ENCODE measurements at places on chromosomes 6 and 20. TPM values are rescaled to one million over a fixed set of nuclear protein-coding genes. Genes with fewer than 3 reads are reported as not detected.

- DNase-seq: no peak
Observed at GRCh38 chr6:160435935-160436334, 87.8 kb downstream of the SLC22A3 start.

- DNase-seq: no peak
Observed at GRCh38 chr6:107707346-107708275, 116.5 kb downstream of the SCML4 start.

DNA sequence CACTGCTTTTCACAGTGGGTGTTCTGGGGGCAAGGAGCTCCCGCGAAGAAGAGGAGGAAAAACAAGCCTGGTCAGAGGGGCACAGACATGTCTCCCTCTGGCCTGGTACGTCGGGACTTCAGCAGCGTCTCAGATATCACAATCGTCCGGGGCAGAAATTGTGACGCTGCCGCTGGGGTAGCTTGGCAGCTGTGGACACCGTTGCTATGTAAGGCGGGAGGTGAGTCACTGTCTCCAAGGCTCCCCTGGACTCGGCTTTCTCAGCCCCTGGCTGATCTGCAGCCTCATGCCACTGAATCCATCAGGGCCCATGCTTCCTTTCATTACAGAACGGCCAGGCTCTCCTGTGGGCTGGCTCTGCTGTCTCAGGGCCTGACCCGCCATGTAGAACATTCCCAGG, 98.7 kb downstream of the SULF2 start:
- no peak for DNase-seq

DNA sequence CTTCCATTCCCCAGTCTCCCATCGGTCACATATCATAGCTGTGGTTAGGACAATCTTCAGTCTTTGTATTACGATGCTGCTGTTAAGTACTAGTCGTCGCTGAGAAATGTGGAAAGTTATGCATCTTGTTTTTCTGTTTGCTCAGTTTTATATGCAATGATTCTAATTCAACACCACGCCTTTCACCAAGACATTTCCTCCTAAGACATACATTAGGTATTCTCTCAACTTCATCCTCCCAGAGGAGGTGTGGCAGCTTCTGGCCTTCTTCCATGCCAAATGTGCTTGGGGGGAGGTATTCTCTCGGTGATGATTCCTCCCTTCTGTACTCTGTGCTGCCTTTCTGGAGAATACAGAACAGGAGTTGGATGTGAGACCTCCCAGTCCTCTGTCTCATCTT, 66.1 kb downstream of the B4GALT5 start:
- DNase-seq: no peak

DNA sequence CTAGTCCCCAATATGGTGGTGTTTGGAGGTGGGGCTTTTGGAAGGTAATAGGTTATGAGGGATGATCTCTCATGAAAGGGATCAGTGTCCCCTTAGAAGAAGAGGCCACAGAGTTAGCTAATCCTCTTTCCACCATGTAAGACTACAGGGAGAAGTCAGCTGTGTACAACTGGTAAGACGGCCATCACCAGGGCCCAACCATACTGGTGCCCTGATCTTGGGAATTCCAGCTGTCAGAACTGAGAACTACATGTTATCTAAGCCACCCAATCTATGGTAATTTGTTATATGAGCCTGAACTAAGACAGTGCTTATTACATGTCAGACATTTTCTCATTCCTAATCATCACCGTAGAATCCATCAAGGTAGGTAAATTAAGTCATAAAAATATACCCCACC, 77.7 kb upstream of the ZNF217 start:
- DNase-seq: no peak

GRCh38 chr20:20411402-20411801, 43.5 kb downstream of the INSM1 start:
- DNase-seq: no peak

GRCh38 chr6:163707387-163708355, 293.2 kb downstream of the QKI start:
- DNase-seq: no peak

The RNASET2 gene
- 35.8 TPM for total RNA-seq

The TNF gene
- 115 TPM for total RNA-seq

The BTNL2 gene
- total RNA-seq: not detected

All from activated naive CD8-positive, alpha-beta T cell treated with anti-CD3 and anti-CD28 coated beads for 36 hours (primary cell).